Testis (tissue), 5 donors: ENCODE measurements at places on chromosomes 12 and 14. TPM values are rescaled to one million over a fixed set of nuclear protein-coding genes. Genes with fewer than 3 reads are reported as not detected.

IKZF4 gene
- 17.7 TPM for polyA plus RNA-seq

A2M gene
- 200 TPM for polyA plus RNA-seq

MYH6 gene
- 0.44 TPM for polyA plus RNA-seq

GRIP1 gene
- polyA plus RNA-seq = 14.0 TPM

AQP2 gene
- polyA plus RNA-seq = 1.1 TPM

LBHD2 gene
- polyA plus RNA-seq = 3.9 TPM

CMA1 gene
- polyA plus RNA-seq = 4.0 TPM

VDR gene
- 3.7 TPM for polyA plus RNA-seq
